ENCODE measurements at places on chromosomes 1 and 21.
A peak's percentile ranks its signal among the peaks of the same experiment; 100 is the strongest.

GRCh38 chr1:104018922-104019674, 269.4 kb downstream of the AMY1C start:
- DNase-seq = no peak

- no peak for DNase-seq
Measured at GRCh38 chr1:112268408-112268807, 127.6 kb upstream of the CTTNBP2NL start.

DNA sequence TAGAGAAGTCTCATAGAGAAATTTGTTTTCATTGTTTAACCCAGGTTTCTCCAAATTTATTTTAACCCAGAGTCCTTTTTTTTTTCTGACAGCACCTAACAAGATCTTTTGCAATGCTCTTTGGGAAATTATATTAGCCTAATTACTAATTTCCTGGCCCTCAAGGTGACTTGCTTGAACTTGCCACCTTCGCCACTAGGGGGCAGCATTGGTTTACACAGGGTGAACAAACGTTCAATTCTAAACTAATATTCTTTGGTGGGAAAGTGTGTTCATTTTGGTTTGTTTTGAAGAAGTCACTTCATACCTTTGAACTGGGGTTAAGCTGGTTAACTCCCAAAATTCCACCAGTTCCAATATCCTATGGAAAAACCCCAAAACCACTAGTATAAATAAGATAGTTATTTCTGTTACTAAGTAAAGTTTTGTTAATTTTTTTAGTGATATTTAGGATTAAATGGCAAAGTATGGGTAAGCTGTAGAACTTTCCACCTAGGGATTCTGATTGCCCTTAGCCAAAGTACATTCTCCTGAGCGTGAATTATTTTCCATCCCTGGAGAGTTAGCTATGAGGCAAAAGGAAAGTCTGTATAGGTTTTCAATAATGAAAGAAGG, 13.0 kb downstream of the CCDC190 start:
- peak; percentile 37 for DNase-seq

DNA sequence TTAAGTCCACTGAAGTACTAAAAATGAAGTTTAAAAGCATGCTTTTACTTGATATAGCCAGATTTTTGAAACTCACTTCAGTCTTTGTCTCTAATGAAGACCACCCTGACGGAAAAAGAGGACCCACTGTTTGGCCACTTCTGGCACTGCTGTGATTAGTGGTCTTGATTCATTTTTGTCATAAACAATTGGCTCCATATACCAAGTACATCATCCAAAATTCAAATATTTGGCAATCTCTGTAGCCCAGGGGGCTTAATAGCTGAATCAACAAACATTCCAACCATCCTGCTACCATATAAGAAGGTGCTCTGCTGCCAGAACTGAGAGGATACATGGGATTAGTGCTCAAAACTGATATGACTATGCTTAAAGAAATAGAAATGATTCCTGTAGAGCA, 156.0 kb downstream of the COL24A1 start:
- DNase-seq = no peak

- DNase-seq = no peak
Measured at GRCh38 chr1:54569339-54569738, 21.3 kb downstream of the ACOT11 start.

DNA sequence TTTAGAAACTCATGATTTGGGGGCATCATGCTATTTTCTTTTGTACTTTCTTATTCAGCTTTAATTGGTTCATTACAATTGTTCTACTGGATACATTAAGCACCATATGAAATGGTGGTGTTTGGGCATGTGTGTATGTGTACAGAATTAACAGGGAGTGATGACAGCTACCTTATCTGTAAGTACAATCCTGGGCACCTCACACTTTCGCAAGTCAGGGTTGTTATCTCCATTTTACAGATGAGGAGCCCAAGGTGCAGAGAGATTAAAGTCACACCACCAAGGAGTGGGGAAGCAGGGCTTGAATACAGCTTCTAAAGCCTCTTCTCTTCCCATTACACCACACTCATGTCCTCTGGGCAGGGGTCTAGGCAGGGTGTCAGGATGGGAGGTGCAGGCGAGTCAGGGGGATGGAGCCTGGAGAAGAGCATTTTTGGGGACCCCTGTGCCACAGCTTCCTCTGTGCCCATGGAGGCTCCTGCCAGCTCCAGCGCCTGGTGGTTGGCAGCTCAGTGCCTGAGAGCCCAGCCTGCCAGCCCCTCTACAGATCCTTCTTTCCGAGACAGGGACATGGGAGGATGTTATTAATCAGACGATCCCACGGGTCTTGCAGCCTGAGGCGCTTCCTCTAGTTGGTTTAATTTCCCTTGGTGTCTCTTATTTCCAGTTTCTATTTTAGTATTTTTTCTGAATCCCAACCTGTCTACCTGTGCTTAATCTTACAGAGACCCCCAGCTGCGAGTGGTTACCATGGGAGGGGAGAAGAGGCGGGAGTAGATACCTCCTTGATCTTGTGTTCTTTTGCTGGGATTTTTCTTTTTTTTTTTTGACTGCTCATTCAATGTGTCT, 126.2 kb upstream of the CD34 start:
- no peak for DNase-seq

- DNase-seq = no peak
Measured at GRCh38 chr1:54667797-54668196, 26.2 kb downstream of the MROH7 start.

DNA sequence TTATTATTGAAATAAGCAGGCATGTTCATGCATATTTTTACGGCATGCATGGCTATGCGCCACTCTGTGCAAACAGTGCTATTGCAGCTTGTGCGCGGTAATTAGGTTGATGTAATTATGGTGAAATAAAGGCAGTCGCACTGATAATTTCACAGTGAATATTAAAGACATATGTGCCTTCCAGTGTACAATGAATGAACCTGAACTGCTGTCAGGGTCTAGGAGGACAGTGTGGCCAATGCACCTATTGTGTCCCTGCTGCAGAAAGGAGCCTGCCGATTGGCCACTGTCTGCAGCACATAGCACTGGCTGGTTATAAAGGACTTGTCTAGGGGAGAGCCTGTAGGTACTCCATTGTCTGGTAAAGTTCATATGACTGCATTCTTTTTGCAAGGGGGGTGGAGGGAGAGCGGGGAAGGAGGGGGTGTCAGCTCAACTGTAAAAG, 340.4 kb downstream of the USP25 start:
- no peak for DNase-seq
